Activated effector memory CD4-positive, alpha-beta T cell treated with Interleukin-2 at 50 U/mL for 16 hours (primary cell): ENCODE measurements at places on chromosomes 2 and 18.

GRCh38 chr2:135257383-135258090, 205.4 kb downstream of the RAB3GAP1 start:
- DNase-seq: no peak

DNA sequence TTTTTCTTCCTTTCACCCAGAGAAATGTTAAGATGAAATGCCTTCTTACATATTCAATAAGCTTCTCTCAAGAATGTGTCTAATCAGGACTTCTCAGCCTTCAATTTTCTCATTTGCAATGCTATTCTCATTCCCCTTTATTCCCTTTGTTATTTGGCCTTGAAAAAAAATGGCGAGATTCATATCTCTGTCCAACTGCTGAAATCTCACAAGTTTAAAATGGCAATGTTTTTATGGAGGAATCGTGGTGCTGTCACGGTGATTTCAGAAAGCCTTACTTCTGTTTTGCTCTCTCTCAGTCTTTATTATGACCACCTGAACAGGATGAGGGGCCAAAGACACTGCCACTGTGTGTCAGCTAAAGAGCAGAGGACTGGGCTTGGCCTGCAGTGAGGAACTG, 928.5 kb downstream of the DCC start:
- no peak for DNase-seq

DNA sequence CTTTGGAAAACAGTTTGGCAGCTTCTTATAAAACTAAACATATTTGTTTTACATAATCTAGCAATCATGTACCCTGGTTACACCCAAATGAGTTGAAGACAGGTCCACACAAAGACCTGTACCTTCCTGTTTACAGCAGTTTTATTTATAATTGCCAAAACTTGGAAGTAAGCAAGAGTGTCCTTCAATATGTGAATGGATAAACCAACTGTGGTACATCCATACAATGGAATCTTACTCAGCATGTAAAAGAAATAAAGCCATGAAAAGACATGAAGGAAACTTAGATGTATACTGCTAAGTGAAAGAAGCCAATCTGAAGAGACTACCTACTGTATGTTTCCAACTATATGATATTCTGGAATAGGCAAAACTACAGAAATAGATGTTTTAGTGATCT, 23.7 kb downstream of the ORC4 start:
- DNase-seq: no peak

DNA sequence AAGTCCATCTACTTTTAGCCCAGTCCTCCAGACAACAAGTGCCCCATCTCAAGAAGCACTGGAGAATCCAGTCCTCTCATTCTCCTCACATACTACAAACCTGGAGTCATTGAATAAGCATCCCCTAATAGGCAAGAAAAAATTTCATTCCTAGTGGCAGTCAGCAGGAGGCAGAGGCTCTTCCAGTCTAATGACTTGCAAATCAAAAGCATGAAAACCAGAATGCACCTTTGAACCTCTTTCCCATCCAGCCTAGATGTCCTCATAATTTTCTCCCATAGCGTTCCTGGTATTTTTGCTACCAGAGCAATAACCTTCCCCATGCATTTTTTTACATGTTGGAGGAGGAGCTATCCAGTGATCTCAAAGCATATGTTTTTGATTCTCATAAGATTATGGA, 252.6 kb downstream of the TTC32 start:
- DNase-seq: no peak

DNA sequence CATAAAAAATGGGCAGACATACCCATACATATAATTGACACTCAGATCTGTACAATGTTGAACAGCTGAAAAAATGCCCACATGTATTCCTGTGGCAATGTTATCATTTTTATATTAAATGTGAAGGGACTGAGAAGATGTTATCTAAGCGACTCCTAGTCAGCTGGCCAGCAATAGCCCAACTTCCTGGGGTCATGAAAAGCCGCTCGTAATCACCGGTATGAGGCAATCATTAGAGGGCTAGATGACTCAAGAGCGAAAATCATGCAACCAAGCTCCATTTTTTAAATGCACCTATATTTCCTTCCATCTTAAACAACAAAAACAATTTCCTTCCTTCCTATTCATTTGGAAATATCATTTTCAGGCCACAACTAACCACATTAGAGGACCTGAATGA, 274.6 kb upstream of the CCDC68 start:
- no peak for DNase-seq

- no peak for DNase-seq
Observed at GRCh38 chr2:17791121-17791816, 25.0 kb upstream of the MSGN1 start.

DNA sequence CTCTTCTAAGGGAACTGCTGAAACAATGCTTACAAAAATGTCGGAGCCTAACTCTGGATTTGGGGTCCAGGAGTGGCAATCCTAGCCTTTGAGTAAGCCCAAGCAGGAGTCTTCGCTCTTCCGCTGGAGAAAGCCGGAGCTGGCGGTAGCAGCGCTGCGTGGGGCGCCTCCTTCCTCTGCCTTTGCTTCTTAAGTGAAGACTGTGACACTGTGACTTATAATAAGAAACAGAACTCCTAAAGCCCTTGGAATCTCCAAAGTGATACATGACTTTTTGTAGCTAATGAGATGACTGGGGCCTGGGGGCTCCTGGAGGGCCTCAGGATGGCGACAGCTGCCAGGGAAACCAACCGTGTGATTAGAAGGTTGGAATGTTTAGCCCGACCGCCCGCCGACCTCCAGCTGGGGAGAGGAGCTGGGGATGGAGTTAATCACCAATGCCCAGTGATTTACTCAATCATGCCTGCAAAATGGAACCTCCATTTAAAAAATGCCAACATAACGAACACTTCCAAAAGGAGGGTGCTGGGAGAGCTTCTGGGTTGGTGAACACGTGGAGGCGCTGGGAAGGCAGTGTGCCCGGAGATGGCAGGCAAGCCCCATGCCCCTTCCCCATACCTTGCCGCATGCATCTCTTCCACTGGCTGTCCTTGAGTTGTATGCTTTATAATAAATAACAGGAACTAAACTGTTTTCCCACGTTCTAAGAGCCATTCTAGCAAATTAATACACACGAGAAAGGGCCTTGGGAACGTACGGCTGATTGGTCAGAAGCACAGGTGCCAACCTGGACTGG, 29.0 kb upstream of the MAL start:
- DNase-seq: no peak

- no peak for DNase-seq
Observed at GRCh38 chr18:31660763-31661162, 23.6 kb downstream of the B4GALT6 start.

GRCh38 chr2:233371641-233372040, 17.3 kb downstream of the DGKD start:
- no peak for DNase-seq

DNA sequence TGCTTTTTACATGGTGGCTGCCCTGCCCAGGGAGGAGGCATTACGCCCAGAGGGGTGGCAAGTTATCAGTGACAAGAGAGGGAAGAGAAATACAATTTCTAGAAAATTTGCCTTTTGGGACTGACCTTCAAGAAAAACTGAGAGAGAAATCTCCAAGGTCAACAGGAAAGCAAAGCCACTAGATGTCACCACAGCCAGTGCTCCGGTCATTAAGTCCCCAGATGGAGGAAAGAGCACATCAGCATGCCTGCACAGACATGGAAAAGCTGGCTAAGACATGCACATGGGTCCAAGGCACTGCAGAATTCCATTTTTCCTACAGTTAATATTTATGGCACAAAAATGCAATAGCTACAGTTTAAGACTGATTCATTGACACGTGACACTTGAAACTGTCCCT, 21.0 kb downstream of the FHL2 start:
- no peak for DNase-seq

DNA sequence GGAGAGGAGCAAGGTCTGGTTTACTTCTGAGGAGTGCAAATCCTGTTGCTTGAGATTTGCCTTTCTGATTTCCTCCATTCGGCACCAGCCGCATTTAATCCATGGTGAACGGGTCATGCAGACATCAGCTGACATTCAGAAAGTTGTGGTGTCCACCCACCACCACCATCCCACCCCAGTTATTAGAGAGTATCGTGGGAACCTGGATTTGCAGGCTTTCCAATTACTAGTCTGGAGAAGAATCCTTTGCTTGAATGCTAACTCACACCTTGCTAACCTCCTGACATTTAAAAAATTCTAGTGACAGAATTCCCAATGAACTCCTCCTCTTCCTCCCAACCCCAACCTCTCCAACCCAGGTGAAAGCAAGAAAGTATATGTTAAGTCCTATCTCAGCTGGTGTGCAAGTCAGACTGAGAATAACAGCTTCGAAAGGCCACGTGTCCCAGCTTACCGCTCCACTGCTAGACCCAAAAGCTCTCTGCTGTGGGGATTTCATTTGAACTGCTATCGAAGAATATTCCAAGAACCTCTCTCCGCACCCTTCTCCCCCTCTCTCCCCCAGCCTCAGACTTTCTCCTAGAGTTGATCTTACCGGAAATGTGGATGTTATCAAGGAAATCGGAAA, 17.7 kb downstream of the BCL11A start:
- DNase-seq: no peak

- DNase-seq: no peak
Observed at GRCh38 chr2:241051578-241052487, 50.3 kb downstream of the MTERF4 start.

- DNase-seq: no peak
Observed at GRCh38 chr18:56314396-56314795, 324.0 kb downstream of the TXNL1 start.

DNA sequence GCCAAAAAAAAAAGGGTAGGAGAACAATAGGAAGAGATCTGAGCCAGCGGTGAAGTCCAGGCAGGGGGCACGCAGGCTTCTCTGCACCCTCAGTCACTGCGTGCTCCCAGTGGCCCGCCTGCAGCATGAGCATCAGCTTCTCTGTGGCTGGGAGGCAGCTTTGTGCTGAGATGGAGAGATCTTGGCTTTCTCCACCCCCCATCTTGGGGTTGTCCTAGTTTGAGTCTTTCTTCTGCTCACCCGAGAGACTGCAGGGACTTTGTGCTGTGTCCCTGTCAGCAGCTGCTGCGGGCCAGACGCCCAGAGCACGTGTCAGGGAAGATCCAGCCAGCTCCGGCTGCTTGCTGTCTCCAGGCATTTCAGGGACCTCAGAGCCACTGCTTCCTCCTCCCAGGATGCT, 20.3 kb downstream of the TRAPPC12 start:
- no peak for DNase-seq

DNA sequence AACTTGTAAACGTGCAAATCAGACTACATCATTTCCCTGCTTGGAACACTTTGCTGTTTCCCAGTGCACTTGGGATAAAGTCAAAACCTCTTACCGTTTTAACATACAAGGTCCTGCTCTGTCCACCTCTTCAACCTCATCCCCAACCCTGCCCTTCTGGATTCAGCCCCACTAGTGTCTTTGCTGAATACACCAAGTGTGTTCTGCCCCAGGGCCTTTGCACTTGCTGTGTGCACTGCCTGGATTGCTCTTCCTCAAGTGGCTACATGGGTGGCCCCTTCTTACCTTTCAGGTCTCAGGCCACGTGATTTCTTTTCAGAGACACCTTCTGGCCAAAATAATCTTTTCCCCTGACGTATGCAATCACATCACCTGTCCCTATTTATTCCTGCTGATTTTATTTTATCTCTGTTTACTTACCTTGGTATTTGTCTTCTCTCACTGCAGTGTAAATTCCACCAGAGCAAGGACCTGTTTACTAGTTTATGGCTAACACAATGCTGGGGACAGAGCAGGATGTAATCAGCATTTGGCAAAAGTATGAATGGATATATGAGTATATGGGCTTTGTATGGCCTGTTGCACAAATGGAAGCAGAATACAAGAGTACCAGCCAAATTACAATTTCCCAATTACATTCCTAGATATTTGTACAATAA, 63.9 kb downstream of the MAPK4 start:
- DNase-seq: no peak

GRCh38 chr2:89825034-89825433, 1133.6 kb downstream of the RPIA start:
- no peak for DNase-seq

GRCh38 chr2:207787017-207787416, 17.3 kb upstream of the FZD5 start:
- no peak for DNase-seq

DNA sequence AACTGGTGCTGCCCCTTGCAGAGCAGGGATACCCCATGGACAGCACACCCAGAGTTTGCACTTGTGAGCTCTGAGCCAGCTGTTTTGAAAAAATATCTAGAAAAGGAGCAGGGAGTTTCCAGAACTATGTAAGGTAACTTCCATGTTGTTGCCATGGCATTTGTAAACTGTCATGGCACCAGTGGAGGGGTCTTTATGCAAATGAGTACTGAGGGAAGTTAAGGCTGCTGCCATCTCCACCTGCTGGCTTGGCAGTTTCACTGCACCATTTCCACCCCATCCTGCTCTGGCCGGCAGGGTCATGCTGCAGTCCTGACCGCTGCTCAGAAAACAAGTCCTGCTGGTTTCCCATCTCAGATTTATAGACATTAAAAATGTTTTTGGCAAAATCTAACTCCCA, 52.3 kb upstream of the SNTG2 start:
- no peak for DNase-seq

DNA sequence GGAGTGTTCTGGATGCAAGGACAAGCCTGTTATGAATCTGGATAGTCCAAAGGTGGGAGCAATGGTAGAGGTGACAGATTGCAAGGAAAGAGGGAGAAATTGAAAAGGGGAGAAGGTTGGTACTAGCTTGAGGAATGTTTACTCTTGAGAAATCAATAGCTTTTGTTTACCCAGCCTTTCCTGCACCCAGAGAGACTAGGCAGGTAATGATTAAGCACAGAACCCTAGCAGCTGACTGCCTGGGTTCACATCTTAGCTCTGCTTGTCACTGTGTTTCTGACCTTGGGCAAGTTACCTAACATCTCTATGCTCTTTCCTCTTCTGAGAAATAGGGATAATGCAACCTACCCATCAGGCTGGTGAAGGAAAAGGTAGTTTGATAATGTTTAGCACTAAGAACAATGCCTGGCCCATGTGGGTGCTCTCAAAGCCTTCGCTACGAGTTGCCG, 178.6 kb downstream of the MGAT5 start:
- DNase-seq: no peak

GRCh38 chr2:113898081-113898480, 8.2 kb downstream of the ACTR3 start:
- no peak for DNase-seq

GRCh38 chr2:96359310-96359709, 23.7 kb downstream of the NCAPH start:
- peak; percentile 28 for DNase-seq

DNA sequence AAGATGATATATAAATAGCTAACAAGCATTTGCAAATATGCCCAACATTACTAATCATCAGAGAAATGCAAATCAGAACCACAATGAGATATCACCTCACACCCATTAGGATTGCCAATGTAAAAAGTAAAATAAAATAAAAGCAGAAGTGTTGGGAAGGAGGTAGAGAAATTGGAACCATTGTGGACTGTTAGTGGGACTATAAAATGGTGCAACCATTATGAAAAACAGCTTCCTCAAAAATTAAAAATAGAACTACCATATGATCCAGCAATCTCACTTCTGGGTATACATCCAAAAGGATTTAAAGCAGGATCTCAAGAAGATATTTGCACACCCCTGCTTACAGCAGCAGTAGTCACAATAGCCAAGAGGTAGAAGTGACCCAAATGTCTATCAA, 99.8 kb upstream of the DAPL1 start:
- DNase-seq: no peak

- no peak for DNase-seq
Observed at GRCh38 chr18:35029770-35030169, 11.4 kb upstream of the MAPRE2 start.
